Gastrocnemius medialis (tissue), 4 donors: ENCODE measurements at places on chromosomes 11 and 22.

DNA sequence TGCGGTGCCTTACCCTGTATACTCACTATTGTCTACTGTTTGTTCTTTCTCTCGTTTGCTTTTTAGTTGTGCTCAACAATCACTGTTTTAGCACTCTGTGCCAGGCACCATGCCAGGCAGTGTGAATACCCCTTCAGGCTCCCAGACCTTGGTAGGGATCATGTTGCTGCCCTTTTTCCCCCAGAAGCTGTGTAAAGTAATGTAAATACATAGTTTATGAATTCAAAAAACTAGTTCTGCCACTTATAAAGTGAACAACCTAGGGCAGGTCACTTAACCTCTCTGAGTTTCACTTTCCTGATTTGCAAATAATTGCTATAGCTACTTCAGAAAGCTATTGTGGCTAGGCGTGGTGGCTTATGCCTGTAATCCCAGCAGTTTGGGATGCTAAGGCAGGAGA, 81.0 kb upstream of the CTSC start:
- DNase-seq: no peak

DNA sequence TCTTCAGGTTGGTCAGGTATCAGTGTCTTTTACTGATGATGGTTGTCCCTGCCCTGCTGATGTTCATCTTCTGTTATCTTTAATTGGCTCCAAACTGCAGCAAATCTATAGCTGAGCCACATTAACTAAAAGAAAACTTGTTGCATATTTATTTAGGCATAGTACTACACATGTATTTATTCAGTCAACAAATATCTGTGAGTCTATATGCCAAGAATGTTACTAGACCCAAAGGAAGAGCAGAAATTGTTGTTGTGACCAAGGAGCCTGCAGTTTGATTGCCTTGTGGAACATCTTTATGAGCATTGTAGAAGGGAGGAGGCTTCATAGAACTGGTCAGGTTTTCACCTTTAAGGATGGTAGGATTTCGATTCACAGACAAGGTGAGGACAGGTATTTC, 10.1 kb downstream of the BMAL1 start:
- DNase-seq: no peak

- no peak for DNase-seq
These were observed 8.0 kb upstream of the DSCAML1 start for GRCh38 chr11:117805045-117805444.

- DNase-seq: peak; percentile 7
These were observed 22.2 kb downstream of the RRAS2 start for GRCh38 chr11:14336507-14337503.

DNA sequence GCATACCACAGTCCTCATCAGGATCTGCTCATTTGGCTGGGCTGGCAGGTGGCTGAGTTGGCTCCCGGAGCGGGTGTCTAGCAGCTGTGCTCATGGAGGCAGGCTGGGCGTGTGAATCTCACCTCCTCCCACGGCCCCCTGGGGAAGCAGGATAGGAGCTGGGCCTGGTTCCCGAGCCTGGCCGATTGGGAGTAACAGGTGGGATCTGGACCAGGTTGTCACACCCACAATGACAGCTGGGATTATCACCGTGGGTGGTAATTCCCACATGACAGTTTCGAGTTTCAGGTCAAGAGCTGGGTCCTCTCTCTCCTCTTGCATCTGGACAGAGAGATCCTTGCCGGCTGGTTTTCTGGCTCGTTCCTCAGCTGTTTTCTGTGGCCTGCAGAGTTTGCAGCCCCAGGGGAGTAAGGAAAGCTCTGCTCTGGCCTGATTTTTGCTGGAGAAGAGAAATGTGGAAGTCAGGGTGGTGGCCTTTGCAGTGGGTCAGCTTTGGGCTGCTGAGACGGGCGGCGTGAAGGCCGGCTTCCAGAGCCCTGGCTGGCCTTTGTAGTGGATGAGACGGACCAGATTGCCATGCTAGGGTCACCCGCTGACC, 57.0 kb downstream of the BCR start:
- DNase-seq: peak; percentile 66

DNA sequence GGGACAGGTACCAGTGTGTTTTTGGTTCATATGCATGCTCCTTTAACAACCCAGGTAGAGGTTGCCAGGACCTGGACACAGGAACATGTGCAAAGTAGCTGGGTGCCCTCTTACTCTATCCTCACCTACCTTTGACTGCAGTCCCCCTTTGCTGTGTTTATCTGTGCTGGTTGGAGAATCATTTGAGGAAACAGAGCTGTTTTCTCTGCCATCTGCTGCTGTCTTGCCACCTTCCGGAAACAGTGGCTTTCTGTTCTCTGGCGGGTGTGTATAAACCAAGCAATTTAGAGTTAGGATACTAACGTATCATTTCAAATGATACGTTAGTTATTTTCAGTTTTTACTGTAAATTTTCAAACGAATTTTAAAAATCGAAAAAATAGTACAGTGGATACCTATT, 171.9 kb upstream of the TTC12 start:
- DNase-seq: no peak

- DNase-seq: no peak
These were observed 101.0 kb downstream of the ME3 start for GRCh38 chr11:86571273-86571948.

DNA sequence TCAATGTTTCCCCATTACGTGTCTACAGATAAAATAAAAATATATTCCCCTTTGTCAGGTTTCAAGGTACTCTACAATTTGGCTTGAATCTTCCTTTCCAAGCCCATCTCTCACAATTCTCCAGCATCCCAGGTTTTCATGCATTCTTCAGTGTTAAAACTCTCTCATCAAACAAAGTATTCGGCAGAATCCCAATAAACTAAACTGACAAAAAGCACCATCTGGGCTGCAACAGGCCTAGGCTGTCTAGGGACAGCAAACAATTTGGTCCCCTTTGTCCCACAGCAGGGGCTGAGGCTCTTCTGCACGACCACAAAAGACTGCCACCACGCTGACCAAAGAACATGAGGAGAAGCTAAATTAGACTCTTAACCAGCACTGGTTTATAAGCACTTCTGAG, 159.4 kb downstream of the CADM1 start:
- no peak for DNase-seq

DNA sequence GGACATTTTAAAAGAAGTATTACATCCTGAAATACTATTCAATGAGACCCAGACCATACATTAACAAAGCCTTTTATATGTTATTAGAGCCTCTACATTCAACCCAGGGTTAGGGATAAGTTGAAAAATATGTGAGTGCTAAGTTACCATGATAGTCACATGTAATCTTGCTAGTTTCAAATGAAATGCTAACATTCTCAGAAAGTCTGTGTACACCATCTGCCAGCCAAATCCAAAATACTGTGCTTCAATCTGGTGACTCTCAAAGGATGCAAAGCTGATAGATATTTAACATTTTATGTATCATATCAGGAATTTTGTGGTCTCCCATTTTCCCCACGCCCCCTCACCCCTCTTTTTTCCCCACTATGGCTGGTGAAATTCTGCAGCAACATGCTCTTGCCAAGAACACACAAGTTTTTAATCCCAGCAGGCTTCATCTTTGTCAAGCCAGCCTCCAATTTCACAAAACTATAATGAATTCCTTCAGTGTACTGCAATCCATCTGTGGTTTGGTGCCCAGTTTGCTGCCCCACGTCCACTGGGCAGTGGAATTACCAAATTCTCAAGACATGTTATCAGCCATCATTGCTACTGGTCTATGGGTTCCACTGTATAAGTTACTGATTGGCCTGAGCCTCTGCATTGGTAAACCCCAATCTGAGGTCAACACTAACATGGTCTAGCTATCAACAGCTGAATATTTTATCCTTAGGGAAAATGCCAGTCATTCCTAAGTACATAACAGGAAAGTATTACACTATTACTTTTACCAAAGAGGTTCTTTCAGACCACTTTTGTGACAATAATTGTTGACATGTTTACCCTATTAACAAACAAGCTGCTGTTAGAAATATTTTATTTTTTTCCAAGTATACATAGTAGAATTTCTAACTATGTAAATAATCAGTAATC, 1.5 kb upstream of the PICALM start:
- DNase-seq: no peak

- no peak for DNase-seq
These were observed 356.3 kb downstream of the SOX6 start for GRCh38 chr11:16000065-16000464.

DNA sequence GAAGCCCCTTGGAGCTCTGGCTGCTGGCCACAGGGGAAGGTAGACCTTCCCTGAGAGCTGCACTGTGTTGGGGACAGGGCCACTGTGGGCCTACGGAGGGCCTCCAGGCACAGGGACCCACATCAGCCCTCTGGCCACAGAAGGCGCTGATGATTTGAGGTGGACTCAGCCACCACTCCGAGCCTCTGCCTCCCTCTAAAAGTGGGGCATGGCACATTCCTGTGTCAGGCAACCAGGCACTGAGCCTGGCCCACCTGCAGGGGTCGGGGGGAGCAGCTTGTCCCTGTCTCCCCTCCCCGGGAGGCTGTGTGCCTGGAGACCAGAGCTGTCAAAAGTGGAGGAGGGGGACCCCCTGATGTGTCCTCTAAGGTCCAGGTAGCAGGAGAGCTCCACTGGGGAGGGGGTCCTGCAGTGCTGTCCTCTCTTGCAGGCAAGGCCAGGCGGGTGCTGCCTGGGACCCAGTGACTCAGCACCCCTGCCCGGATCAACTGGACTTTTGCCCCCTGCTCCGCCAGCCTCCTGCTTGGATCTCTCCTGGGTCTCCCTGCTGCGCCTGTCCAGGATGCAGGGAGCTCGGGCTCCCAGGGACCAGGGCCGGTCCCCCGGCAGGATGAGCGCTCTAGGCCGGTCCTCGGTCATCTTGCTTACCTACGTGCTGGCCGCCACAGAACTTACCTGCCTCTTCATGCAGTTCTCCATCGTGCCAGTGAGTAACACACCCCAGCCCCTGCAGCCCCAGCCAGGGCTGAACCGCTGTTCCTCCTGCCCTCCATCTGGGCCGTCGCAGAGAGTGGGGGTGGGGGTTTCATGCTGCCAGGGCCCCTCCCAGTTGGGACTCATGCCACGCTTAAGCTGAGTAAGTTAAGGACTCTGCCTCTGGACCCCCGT, 17.5 kb upstream of the CDKN1C start:
- no peak for DNase-seq

DNA sequence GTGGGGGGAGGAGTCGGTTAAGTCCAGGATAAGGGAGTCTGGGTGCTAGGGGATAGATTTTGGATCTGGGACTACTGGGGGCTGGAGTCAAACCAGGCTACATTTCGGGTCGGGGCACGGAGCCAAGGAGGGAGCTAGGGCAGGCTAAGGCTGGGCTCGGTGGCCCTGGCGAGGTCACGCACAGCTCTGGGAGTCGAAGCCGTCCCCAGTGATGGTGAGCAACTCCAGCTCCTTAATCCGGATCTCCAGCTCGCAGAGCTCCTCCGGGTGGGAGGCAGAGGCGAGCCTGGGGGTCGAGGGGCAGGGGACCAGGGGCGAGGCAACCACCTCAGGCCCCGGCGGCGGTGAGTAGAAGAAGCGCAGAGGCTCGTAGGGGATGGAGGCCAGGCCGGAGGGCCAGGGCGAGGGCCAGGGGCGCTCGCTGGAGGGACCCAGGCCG, 544 bp downstream of the C11orf91 start:
- DNase-seq: no peak

DNA sequence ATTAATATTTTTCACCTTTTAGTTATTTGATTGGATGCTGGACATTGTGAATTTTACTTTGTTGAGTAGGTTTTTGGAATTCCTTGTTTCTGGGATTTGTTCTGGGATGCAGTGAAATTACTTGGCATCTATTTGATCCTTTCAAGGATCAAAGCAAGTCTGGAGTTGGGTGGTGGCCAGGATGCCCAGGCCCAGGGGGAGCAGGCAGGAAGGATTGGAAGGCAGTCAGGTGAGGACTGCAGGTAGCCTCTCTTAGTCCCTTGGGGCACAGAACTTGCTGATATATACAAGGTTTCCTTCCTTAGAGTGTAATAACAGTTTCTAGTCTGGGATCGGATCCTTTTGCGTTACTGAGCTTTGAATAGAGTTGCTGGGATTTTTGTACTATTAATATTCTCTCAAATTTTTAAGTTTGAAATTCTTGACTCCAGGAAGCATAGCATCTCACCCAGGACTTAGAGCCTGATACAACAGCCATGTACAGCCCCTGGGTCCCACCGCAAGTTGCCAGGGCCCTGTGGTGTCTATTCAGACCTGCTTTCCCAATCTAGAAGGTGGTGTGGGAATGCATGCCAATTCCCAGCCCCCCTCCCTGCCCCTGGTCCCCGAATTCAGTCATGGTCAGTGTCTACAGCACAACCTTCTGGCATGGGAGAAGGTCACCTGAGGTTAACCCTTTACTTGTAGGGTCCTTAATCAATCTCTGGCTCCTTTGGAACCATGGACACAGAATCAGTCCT, 6.1 kb downstream of the ZNF74 start:
- DNase-seq: no peak

DNA sequence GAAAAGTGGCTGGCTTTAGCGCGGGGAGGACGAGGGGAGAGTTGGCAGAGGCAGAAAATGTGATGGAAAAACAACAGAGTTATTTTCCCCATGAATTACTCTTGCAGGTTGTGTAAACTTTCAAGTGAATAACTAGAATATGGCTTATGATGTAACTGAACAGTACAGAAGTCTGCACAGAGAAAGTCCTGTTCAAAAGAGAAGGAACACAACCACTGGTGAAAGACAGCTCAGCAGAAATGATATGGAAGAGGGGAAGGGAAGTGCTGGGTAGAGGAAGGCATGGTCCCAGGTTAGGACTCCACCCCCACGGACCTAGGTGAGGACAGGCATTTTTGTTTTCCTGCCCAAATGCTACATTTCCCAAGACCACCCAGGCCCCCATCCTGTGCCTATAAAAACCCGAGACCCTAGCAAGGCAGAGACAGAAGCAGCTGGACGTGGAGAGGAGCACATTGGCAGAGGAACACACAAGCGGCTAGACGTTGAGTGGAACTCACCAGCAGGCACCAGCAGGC, 77.7 kb downstream of the MAML2 start:
- no peak for DNase-seq

- DNase-seq: no peak
These were observed 15.4 kb downstream of the MORC2 start for GRCh38 chr22:30953206-30953605.

GRCh38 chr11:120778685-120779490, 245.0 kb upstream of the TBCEL start:
- no peak for DNase-seq
